NCI-H446 (cell line): ENCODE measurements at places on chromosomes 2 and 18.

DNA sequence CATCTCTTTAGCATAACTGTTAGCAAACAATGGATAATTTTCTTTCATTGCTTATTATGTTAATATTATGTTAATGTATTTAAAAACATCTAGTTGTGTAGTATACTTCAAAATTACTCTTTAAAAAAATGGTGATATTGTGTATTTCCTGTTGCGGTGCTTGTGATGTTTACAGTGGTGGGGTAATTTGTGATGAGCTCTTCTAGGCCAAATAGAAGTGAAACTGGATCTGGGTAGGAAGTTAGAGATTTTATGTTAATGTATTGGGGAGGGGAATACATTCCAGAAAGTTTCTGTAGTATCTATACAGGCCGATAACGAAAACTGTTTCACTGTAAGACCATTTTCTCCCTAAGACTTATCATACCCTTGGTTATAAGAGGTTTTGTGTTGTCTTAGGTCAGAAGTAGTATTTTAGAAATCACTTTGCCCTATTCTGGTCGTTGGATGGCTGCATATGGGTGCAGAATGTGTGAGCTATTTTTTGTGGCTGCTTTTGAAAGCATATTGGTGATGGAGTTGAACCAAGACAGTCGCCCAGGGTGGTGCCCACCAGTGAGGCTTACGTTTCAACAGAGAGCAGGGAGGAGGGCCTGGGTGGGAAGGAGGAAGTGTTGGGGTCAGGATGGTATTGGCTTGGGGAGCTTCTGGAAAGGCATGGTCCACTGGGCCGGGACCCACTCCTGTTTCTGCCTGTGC lies 5.8 kb downstream of the TSHZ1 start:
- DNase-seq = no peak

DNA sequence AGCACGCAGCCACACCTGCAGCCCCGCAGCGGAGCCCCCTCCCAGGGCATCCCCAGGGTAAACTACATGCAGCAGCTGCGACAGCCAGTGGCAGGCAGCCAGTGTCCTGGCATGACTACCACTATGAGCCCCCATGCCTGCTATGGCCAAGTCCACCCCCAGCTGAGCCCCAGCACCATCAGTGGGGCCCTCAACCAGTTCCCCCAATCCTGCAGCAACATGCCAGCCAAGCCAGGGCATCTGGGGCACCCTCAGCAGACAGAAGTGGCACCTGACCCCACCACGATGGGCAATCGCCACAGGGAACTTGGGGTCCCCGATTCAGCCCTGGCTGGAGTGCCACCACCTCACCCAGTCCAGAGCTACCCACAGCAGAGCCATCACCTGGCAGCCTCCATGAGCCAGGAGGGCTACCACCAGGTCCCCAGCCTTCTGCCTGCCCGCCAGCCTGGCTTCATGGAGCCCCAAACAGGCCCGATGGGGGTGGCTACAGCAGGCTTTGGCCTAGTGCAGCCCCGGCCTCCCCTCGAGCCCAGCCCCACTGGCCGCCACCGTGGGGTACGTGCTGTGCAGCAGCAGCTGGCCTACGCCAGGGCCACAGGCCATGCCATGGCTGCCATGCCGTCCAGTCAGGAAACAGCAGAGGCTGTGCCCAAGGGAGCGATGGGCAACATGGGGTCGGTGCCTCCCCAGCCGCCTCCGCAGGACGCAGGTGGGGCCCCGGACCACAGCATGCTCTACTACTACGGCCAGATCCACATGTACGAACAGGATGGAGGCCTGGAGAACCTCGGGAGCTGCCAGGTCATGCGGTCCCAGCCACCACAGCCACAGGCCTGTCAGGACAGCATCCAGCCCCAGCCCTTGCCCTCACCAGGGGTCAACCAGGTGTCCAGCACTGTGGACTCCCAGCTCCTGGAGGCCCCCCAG lies 254.1 kb downstream of the GLI2 start:
- no peak for DNase-seq

- DNase-seq = no peak
Measured at GRCh38 chr18:26940744-26941398, 75.4 kb upstream of the AQP4 start.

DNA sequence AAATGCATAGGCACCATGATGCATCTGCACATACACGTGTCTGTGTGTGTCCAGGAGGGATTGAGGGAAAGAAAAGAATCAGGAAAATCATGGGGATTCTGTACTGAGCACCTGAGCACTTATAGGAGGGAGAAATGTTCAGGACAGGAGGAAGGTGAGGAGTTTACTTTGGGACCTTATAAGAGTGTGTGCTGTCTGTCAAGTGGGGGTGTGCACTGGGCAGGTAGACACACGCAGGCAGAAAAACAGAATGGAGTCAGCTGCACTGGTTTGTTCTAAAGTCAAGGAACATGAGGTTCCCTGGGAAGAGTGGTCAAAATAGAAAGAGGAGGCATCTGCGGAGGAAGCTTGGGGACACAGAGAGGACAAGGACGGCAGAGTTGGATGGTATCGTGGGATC lies 92.2 kb upstream of the KCTD1 start:
- DNase-seq = no peak

DNA sequence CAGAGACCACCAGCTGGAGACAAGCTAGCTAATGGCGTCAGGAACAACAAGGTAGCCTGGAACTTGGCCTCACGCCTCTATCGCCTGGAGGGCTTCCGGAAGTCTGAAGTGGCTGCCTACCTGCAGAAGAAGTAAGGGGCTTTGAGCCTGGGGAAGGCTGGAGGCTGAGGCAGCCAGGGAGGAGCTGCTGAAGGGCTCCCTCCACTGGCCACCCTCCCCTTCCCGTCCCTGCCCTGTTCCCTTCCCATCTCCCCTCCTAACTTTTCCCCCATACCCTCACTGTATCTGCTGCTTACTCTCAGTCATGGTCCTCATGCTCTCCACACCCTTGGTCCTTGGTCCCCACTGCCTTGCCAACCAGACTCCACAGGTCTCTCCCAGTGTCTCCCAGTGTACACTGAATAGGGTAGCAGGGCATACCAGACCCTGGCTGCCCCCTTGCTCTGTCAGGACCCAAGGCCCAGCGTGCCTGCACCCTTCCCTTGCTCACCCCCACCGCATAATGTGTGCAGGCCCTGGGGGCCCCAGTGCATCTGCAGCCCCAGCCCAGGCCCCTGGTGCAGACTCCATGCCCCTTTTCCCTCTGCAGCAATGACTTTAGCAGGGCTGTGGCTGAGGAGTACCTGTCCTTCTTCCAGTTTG lies 18.8 kb downstream of the PSD4 start:
- no peak for DNase-seq

GRCh38 chr2:238869293-238870124 lies 21.6 kb downstream of the TWIST2 start:
- DNase-seq = no peak

DNA sequence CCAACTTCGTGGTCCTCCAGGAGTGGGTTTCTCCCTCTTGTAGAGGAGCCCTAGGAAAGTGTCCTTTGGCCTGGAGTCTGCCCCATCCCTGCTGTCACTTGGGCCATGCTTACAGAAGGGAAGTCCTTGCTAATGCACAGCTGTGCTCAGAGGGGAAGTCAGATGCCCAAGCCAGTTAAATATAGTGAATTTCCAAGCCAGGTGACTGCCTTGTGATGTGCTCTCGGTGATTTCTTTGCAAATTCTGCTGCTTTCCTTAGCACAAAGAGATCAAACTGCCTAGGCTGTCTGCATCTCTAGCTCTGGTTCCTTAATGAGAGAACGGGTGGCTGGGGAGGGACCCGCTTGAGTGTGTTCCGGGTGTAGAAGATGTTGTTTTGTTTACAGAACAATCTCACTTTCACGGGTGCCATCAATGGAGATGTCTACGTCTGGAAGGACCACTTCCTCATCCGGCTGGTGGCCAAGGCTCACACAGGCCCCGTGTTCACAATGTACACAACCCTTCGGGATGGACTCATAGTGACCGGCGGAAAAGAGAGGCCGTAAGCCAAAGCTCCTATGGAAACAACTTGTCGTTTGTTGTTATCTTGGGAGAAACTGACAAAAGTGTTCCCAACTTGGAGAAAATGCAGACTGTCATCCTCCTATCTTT lies 91.4 kb downstream of the RTN4 start:
- DNase-seq = no peak

DNA sequence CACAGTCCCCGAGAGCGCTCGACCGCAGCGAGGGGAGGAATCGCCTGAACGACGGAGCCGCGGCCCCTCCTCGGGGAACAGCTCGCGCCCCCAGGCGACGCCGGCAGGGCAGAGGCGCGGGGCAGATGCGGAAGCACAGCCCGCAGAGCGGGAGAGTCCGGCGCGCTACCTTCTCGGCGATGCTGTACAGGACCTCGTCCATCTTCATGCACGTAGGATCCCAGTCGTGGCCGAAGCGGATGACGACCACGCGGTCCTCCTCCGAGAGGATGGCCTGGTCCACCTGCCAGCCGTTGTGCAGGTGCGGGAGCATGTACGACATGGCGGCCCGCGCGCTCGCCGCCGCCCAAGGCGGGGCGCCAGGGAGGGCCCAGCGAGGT lies 302 bp downstream of the TXNL4A start:
- DNase-seq = peak; percentile 76

DNA sequence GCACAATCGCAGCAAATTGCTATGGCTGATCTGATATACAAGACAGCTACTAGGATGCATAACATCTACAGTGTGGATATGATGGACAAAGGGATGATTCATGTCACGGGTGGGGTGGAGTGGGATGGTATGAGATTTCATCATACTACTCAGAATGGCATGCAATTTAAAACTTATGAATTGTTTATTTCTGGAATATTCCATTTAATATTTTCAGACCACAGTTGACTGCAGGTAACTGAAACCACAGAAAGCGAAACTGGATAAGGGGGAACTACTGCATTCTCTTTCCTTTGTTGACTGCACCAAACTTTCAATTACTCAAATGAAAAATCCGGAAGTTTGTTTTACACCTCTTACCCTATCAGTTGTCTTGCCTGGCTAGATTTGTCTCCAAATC lies 94.4 kb upstream of the NEUROD1 start:
- no peak for DNase-seq

DNA sequence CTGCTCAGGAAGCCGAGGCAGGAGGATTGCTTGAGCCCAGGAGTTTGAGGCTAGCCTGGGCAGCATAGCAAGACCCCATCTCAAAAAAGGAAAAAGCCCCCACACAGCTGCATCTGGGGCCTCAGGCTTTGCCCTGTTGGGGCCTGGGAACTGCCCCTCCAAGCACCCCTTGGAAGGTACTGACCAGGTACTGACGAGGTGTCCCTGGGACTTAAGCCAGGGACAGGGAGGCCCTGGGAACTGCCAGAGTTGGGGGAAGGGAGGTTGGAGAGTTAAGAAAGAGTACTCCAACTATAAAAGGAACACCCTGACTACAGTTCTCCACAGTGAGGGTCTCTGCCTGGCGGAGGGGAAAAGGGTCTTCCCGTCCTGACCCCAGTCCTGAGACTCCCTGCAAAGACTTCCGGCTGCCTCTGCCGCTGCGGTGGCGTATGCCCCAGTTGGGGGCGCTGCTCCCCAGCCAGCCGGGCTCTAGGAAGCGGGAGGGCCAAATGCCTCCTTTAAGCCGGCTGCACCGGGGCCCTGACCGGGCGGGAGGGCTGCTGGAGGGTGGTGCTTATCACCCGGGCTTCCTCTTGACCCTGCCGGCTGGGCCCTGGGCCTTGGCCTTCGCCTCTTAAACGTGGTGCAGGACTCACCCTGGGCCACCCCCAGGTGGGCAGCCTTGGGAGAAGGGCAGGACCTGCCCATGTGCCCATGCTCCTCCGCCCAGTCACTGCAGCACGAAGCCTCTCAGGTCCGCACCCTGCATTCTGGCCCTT lies 12.8 kb downstream of the SLC30A3 start:
- no peak for DNase-seq

- DNase-seq = no peak
Measured at GRCh38 chr2:74512744-74513604, 1.3 kb upstream of the TLX2 start.

DNA sequence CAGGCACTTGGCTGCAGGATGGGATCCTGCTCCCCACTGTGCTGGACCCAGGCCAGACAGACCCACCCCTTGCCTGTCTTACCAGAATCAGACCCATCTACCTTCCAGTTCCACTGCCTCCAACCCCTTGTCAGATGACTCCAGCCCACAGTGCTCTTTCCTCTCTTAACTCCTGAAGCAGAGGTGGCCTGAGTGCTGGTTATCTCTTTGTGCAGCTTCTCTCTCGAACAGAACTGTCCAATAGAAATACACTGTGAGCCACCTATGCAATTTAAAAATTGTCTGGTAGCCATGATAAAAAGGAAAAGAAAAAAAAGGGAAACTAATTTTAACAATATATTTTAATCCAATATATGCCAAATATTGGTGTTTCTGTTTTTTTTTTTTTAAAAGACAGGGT lies 160.2 kb upstream of the SMAD2 start:
- DNase-seq = no peak

GRCh38 chr2:27118525-27119329 lies at the start of gene CGREF1:
CGREF1 (minus strand) TSS chr2:27119128; CDS start chr2:27104366, 14,762 bp downstream.
- no peak for DNase-seq

DNA sequence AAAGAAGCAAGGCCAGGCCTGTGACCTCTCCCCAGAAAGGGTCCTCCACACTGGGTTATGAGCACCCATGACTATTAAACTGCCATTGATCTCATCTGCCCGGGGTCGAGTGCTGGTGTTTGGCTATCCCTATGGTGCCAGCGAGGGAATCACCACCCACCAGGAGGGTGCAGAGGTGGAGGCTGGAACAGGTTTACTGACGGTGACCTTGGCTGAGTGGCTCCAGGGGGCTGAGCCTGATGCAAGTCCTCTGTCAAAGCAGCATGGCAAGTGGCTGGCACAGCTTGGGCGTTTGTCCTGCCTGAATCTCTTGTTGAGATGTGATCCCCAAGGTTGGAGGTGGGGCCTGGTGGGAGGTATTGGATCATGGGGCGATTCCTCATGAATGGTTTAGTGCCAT lies 196.4 kb upstream of the HDAC4 start:
- no peak for DNase-seq

DNA sequence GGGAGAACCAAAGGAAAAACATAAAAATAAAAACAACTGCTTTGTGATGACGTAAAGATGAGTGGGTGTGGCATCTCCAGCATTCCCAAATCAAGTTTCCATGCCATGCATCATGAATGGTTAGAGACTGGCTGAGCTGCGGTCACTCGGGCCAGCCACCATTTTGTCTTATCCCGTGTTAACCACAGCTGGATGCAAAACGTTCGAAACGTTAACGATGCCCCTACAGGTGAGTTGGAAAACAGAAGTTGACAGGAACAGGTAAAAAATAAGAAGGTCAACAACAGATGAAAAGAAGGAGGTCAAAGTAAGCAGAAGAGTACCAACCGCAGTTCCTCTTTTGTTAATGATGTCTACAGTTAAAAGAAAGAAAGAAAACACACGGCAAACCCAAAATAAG lies 411.1 kb downstream of the NRXN1 start:
- DNase-seq = no peak

DNA sequence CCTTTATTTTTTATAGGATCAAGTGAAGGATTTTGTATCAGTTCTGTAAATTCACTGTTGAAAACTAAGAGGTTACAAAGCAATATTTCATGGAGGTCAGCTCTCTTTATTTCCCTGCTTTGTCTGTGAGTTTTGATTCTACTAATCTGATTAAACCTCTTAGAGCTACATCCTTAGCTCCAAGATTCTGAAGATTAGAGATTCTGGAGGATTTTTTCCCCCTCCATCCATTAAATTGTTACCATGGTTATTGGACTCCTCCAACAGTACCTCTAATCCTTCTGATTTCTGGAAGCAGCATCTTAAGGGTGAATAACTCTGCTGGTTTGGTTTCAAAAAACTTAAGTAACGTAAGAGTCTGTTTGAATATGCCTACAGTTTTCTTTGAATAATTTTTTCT lies 110.0 kb downstream of the TANC1 start:
- DNase-seq = no peak

GRCh38 chr2:30947686-30948085 lies 140.4 kb upstream of the CAPN13 start:
- DNase-seq = no peak
